ENCODE measurements at places on chromosomes 5 and 9. TPM values are rescaled to one million over a fixed set of nuclear protein-coding genes. Genes with fewer than 3 reads are reported as not detected.

DNA sequence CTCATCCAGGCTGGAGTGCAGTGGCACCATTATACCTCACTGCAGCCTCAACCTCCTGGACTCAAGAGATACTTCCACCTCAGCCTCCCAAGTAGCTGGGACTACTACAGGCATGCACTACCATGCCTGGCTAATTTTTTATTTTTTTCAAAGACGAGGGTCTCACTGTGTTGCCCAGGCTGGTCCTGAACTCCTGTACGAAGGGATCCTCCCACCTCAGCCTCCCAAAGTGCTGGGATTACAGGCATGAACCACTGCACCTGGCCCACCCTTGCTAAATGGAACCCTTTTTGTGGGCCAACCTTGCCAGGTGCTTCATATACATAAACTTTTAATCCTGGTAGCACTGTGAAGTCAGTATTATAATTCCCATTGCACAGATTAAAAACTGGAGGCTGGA lies 1.0 kb downstream of the GRHPR start:
- peaks cover 7% of the 10 kb centered on the region for H3K4me1 ChIP-seq
- H3K36me3 ChIP-seq = peaks cover 30% of the 10 kb centered on the region
- ATAC-seq = no peak

- H3K27ac ChIP-seq = no peak overlapping the region
- H3K4me3 ChIP-seq = no peak overlapping the region
- H3K27me3 ChIP-seq = peaks cover 19% of the 10 kb centered on the region
- no peaks in the 10 kb centered on the region for H3K4me1 ChIP-seq
These were observed 91.4 kb downstream of the VCAN start for GRCh38 chr5:83562791-83563557.

- no peaks in the 10 kb centered on the region for H3K27me3 ChIP-seq
- peak overlapping the region; percentile 63 for H3K27ac ChIP-seq
- H3K36me3 ChIP-seq = no peaks in the 10 kb centered on the region
These were observed 315.3 kb downstream of the GADD45G start for GRCh38 chr9:89920131-89920530.

- H3K27me3 ChIP-seq = no peaks in the 10 kb centered on the region
- no peak overlapping the region for H3K27ac ChIP-seq
- H3K4me3 ChIP-seq = no peak overlapping the region
- no peak for ATAC-seq
- H3K36me3 ChIP-seq = no peaks in the 10 kb centered on the region
- H3K4me1 ChIP-seq = no peaks in the 10 kb centered on the region
These were observed 243.7 kb downstream of the SEMA5A start for GRCh38 chr5:9302218-9302617.

DNA sequence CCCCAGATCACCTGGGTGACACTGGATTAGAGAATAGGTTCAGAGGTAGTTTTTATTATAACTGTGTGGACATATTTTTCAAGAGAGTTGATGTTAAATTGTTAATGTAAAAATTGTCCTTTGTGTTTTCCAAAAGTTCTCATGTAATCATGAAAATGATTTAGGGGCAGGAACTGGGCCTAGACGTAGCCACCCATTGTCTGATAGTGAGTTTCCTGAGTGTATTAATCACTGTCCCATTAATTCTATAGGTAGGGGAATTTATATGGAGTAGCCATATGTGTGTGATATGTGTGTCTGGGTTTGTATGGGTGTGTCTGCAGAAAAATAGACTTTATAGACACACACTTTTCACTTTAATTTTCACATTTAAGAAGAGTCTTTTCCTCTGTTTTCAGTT lies 144.6 kb upstream of the RAI14 start:
- no peak for ATAC-seq
- no peaks in the 10 kb centered on the region for H3K36me3 ChIP-seq
- no peaks in the 10 kb centered on the region for H3K4me1 ChIP-seq
- H3K4me3 ChIP-seq = no peak overlapping the region
- H3K27me3 ChIP-seq = peaks cover 26% of the 10 kb centered on the region

GRCh38 chr5:135141303-135142268 lies 107.6 kb upstream of the PITX1 start:
- H3K4me1 ChIP-seq = no peaks in the 10 kb centered on the region
- no peak overlapping the region for H3K27ac ChIP-seq
- no peak overlapping the region for H3K4me3 ChIP-seq

GRCh38 chr5:100854591-100854990 lies 48.5 kb downstream of the ST8SIA4 start:
- H3K36me3 ChIP-seq = peaks cover 55% of the 10 kb centered on the region
- peak overlapping the region; percentile 99 for H3K27ac ChIP-seq
- no peaks in the 10 kb centered on the region for H3K27me3 ChIP-seq
- H3K4me1 ChIP-seq = peaks cover 26% of the 10 kb centered on the region
- peak overlapping the region; percentile 86 for H3K4me3 ChIP-seq
- ATAC-seq = no peak

DNA sequence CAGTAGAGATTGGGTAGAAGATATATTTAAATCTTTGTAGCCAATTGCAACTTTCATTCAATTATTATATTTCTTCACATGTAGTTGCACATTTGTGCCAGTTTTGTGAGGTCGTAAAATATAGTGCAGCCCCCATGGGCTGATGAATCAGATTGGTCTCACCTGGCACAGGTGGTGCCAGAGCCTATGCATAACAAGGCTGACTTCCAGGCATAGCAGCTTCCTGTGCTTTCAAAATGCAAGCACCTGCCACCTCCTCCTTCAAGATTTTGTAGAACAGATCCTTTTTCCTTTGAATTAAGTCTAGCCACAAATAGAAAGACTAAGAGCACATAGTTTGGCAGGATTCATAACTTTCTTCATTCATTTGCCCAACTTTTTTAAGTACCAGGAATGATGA lies 87.1 kb downstream of the STARD4 start:
- no peaks in the 10 kb centered on the region for H3K27me3 ChIP-seq
- peaks cover 23% of the 10 kb centered on the region for H3K4me1 ChIP-seq
- peaks cover 39% of the 10 kb centered on the region for H3K36me3 ChIP-seq
- no peak overlapping the region for H3K27ac ChIP-seq
- no peak overlapping the region for H3K4me3 ChIP-seq

GRCh38 chr5:142716963-142717362 lies 31.1 kb upstream of the FGF1 start:
- H3K36me3 ChIP-seq = no peaks in the 10 kb centered on the region
- ATAC-seq = no peak
- H3K27ac ChIP-seq = no peak overlapping the region
- peaks cover 14% of the 10 kb centered on the region for H3K27me3 ChIP-seq

- no peaks in the 10 kb centered on the region for H3K4me1 ChIP-seq
- no peaks in the 10 kb centered on the region for H3K27me3 ChIP-seq
- no peak overlapping the region for H3K4me3 ChIP-seq
- H3K36me3 ChIP-seq = no peaks in the 10 kb centered on the region
- ATAC-seq = no peak
These were observed 256.3 kb upstream of the C9orf72 start for GRCh38 chr9:27829621-27830020.

GRCh38 chr9:134658378-134658955 lies 16.9 kb downstream of the COL5A1 start:
- no peaks in the 10 kb centered on the region for H3K27me3 ChIP-seq
- no peaks in the 10 kb centered on the region for H3K4me1 ChIP-seq
- no peak overlapping the region for H3K27ac ChIP-seq
- no peak overlapping the region for H3K4me3 ChIP-seq

DNA sequence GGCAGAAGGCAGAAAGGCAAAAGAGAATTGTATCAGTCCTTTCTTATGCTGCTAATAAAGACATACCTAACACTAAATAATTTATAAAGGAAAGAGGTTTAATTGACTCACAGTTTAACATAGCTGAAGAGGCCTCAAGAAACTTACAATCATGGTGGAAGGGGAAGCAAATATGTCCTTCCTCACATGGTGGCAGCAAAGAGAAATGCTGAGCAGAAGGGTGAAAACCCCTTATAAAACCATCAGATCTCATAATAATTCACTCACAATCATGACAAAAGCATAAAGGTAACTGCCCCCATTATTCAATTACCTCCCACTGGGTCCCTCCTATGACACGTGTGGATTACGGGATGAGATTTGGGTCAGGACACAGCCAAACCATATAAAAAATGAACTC lies 312.5 kb upstream of the PTGER4 start:
- H3K4me1 ChIP-seq = peaks cover 5% of the 10 kb centered on the region
- ATAC-seq = no peak
- H3K27me3 ChIP-seq = no peaks in the 10 kb centered on the region
- H3K36me3 ChIP-seq = no peaks in the 10 kb centered on the region
- no peak overlapping the region for H3K4me3 ChIP-seq
- no peak overlapping the region for H3K27ac ChIP-seq

DNA sequence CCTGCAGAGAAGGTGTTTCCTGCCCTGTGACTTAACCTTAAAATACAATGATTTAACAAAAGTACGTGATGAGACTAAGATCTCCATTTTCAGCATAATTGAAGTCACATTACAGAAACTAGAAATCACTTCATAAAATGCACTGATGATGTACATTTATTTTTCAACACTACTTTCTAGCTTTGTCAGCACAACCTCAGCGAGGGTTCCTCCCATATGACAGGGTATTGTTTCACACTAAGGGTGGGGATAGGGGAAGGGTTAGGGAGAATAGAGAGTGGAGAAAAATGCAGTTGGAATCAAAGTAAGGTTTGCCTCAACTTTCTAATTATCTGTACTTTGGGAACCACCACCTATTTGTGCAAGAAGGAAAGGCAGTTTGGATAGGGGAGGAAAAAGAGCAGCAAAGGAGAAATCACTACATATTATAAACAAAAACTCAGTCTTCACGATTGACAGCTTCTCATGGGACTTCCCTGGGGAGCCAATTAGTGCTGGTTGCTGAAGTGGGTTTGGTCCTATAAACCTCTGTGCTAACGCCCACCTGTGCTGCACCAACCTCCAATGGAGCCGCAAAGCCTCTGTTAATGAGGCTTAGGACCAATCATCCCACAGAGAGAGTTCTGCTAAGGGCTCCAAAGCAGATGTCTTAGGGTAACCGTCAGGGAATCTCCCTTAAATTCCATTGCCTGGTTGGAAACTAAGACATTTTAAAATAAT lies 369.2 kb upstream of the PDE4D start:
- no peaks in the 10 kb centered on the region for H3K27me3 ChIP-seq
- H3K27ac ChIP-seq = no peak overlapping the region
- ATAC-seq = no peak
- no peaks in the 10 kb centered on the region for H3K4me1 ChIP-seq
- H3K4me3 ChIP-seq = no peak overlapping the region

DNA sequence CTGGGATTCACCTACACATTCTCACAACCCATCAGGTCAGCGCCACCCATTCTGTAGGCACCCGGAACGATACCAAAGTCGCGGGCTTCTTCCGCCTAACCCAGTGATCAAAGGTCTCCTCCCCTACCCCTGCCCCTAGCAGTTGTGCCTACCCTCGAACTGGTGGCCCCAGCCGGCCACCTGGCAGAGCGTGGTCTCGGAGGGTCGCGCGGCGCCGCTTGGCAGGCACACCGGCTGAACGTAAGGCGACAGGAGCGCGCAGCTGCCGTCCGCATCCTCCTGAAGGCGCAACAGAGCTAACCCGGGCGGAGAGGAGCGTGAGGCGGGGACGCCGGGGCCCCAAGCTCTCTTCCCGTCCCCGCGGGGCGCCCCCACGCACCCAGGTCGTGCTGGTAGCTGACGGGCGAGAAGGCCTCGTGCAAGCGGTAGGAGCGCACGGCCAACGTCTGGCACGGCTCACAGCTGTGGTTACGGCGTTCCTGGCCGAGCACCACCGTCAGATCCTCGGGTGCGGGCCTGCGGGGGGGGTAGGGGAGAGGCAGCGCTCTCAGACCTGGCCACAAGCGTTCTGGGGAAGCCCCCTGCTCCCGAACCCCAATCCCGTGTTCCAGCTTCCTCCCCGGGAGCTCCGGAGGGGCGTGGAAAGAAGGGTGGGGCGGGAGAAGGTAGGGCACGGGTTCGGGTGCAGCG lies 2.8 kb upstream of the PFN3 start:
- peak overlapping the region; percentile 88 for H3K4me3 ChIP-seq
- no peaks in the 10 kb centered on the region for H3K4me1 ChIP-seq
- peak; percentile 27 for ATAC-seq
- H3K27me3 ChIP-seq = no peaks in the 10 kb centered on the region

- H3K4me1 ChIP-seq = peaks cover 16% of the 10 kb centered on the region
- no peak for ATAC-seq
- no peaks in the 10 kb centered on the region for H3K27me3 ChIP-seq
- no peak overlapping the region for H3K27ac ChIP-seq
These were observed 3.1 kb upstream of the PLIN2 start for GRCh38 chr9:19130436-19130835.

DNA sequence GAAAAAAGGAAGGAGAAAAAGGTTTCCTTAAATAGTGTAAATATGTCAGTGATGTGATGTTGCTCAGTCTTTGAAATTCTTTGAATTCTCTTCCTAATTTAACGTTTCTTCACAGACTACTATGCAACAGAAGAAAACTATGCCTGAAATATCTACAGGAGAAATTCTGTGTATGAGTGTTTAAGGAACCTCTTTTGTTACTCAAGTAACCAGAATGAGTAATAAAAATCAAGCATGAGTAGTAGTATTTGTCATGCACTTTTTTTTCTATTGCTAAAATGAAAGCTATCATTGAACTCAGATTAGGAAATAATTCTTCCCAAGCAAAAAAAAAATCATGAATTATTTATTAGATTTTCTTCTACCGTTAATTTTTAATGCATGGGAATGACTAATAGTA lies 20.3 kb upstream of the THG1L start:
- H3K27ac ChIP-seq = no peak overlapping the region
- H3K4me3 ChIP-seq = no peak overlapping the region
- H3K4me1 ChIP-seq = peaks cover 13% of the 10 kb centered on the region
- ATAC-seq = peak; percentile 92

- H3K4me1 ChIP-seq = peaks cover 29% of the 10 kb centered on the region
- H3K27me3 ChIP-seq = no peaks in the 10 kb centered on the region
- peak; percentile 24 for ATAC-seq
- peak overlapping the region; percentile 96 for H3K27ac ChIP-seq
- no peaks in the 10 kb centered on the region for H3K36me3 ChIP-seq
- peak overlapping the region; percentile 87 for H3K4me3 ChIP-seq
These were observed 20.2 kb upstream of the ANXA1 start for GRCh38 chr9:73131461-73131860.

DNA sequence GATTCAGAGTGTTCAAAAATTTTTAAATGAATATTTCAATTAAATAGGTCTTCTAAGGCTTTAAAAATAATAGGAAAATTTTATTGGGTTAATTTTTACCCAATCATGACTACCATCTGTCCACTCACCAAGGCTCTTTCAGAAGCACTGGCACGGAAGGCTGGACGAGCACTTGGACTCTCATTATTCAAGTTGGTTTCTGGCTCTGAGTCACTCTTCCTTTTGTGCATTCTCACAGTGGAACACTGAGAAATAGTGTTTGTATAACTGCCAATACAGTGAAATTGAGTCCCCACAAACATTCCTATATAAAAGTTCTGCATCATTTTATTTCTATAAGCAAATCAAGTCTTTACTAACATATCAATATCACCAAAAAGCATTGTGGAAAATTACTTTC lies 1149.0 kb downstream of the EFNA5 start:
- no peaks in the 10 kb centered on the region for H3K36me3 ChIP-seq
- H3K4me1 ChIP-seq = no peaks in the 10 kb centered on the region
- ATAC-seq = no peak
- H3K4me3 ChIP-seq = no peak overlapping the region
- no peak overlapping the region for H3K27ac ChIP-seq
- H3K27me3 ChIP-seq = no peaks in the 10 kb centered on the region

The PCDHB15 gene
- total RNA-seq = not detected

The TAF11L5 gene
- total RNA-seq = not detected

The IFNA2 gene
- total RNA-seq = not detected

The CDC14B gene
- total RNA-seq = 2.4 TPM
